ENCODE measurements at places on chromosomes 12 and 14.

GRCh38 chr14:95025218-95025617 lies 132.1 kb downstream of the DICER1 start:
- DNase-seq = no peak

- DNase-seq = no peak
Observed at GRCh38 chr12:128844031-128844635, 9.1 kb upstream of the GLT1D1 start.

DNA sequence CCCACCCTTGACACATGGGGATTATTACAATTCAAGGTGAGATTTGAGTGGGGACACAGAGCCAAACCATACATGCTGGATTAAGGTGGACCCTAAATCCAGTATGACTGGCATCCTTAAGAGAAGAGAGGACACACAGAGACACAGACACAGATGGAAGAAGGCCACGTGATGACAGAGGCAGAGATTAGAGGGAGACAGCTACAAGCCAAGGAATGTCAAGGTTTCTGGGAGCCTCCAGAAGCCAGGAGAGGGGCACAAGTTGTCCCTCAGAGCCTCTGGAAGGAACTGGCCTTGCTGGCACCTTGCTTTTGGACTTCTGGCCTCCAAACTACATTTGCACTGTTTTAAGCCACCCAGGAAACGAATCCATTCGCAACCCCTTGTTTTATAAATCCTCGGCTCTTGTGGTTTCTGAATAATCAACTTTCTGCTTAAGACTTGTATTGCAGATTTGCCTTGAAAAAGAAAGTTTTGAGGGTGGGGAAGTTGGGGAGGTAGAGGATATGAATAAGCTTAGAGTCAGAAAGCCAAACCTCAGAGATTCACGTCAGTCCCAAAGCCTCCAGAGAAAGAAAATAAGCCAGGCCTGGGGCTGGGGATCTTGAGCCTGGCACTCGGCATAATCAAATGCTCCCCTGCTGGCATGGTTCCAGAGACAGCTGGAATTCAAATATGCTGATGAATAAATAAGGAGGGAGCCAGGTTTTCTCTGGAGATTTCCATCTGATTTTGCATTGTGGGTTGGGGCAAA lies 224.2 kb upstream of the PWP1 start:
- no peak for DNase-seq

DNA sequence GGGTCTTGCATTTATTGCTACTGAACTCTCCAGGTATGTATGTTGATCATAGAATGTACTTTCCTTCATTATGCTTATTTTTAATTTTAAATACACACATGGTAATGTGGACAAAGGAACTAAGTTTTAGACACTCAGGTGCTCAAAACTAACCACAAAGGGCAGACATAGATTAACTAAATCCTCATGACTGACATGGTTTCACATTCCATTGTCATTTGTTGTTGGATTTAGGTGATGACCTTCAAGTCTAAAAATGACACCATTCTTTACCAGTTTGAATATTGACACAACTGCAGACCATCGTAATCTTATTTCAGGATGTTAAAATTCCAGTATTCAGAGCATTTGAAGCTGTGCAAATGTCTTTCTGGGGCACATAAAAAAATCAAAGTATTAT lies 128.4 kb downstream of the BBS10 start:
- DNase-seq = no peak

GRCh38 chr14:24881116-24881893 lies 168.6 kb downstream of the STXBP6 start:
- no peak for DNase-seq

GRCh38 chr14:34222867-34223266 lies 239.2 kb downstream of the SPTSSA start:
- DNase-seq = no peak

- no peak for DNase-seq
Observed at GRCh38 chr14:93535537-93535936, 104.8 kb downstream of the UNC79 start.

DNA sequence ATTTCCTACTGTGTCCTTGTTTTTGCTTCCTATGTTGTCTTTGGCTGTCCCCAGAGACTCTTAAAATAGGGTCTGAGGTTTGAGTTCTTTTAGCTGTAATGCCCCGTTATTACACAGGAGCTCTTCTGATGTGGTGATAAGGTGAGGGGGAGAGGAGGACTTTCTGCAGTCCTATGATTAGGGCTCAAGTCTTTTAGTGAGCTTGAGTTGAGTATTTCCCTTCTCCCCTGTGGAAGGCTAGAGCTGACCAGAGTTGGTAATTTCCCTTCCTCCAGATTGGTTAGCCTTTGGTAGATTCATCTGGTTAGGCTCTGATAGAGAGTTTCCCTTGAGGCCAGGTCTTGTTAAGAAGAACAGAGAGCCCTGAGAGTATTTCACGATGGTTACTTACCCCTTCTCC lies 4.3 kb upstream of the HIF1A start:
- DNase-seq = no peak

DNA sequence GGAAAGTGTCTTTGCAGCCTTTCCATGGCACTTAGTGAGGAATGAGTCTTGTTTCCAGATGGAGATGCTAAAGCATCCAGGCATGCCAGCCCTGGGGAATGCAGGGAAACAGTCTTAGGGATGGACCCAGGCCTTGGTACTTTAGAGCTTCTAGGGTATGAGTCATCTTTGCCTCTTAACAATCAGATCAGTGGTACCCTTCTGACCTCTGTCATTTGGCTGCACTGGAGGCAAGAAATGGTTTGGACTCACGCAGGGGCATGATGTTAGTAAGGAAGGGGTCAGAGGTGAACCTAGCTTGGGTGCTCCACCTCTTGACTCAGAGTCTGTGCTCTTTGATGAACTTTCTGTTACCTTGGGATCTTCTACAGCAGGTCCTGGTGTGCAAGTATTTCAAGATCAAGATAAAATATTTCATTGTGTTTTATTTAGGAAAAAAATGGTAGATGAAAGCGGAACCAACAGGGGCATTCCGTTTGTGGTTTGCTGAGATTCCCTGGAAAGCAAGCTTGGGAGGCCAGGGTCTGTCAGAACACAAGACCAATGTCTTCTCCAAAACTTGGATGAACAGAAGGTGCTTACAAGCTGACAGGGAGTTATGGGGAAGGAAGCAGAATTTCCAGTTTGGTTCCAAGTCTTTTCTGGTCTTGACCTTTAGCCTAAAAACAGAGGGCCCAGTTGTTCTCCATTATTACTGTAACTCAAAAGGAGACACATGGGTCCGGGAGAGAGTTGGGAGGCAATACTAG lies 216.2 kb downstream of the ZFP36L1 start:
- DNase-seq = no peak

DNA sequence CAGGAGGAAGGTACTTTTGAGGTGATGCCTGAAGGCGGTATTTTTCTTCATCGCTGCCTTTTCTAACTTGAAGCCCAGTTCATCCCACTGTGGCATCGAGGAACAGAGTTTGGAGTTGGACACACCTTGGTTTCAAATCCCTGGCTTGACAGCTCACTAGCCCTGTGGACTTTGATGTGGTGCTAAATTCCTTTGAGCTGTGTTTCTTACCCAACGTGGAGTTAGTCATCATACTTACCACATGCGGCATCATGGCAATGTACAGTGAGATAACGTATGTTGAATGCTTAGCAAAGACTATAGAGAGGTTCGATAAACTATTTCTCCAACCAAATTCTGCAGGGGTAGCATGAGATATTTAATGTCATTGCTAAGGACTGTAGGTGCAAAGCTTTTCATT lies 3.4 kb downstream of the PLEKHG3 start:
- no peak for DNase-seq

- DNase-seq = no peak
Observed at GRCh38 chr14:50733494-50733893, 65.4 kb upstream of the SAV1 start.

- no peak for DNase-seq
Observed at GRCh38 chr14:77914073-77914721, 114.3 kb downstream of the ADCK1 start.
